ENCODE measurements at places on chromosomes 3 and 15.

GRCh38 chr15:90885432-90886290 is 1.4 kb downstream of the FES start:
- ATAC-seq: peak; percentile 82

DNA sequence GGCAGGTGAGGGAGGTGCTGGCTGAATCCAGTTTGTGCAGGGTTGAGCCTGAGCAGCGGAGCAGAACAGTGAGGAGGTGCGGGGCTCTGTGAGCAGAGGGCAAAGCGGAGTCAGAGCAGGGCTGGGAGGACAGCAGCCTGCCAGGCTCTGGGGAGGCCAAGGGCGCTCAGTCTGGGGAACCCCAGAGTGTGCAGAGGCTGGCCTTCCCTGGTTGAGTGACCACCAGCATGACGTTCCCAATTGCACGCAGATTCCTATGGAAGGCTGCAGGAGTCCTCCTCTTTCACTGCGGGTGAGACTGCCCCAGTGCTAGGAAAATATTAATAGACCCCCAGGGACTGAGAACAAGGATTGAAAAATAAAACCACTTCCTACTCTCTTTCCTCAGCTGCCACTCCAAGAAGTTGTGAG is 13.2 kb downstream of the MRAS start:
- no peak for ATAC-seq

GRCh38 chr3:43692085-43692855 is 1.5 kb downstream of the ABHD5 start:
- no peak for ATAC-seq

DNA sequence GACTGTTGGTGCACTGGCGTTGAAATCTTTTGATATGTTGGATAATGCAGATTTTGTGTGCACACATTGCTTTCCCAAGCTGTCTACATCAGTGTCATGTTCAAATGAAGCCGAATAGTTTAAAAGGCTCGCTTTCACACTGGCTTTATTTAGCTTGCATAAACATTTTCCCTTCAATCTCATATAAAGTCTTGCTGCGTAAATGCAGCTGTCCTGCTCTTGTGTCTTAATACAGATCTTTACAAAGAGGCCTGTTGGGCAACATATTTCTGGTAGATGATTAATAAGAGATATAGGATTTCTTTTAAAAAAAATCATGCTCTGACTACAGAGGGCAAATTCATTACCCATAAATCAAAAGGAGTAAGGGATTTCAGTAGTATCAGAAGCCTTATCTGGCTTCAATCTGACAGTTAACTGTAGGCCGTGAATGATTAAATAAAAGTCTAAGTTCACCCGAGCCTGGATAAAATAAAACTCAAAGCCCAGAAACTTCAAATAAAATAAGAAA is 937.2 kb downstream of the FHIT start:
- no peak for ATAC-seq

DNA sequence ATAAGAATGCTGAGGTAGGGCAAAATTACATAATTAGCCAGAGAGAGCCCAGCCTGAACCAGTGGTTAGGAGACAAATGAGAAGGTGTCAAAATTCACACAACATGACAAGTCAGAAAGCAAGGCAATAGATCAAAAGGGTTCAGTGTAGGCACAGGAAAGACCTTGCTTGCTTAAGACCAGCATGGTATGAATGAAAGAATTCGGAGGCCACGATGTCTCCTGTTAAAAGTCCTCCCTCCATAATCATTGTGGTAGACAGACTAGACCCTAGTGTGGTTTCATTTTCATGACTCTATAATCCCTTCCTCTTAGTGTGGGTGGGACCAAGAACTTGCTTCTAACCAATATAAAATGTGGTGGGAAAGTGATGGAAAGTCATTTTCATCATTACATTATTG is 98.7 kb upstream of the ANKRD28 start:
- no peak for ATAC-seq

DNA sequence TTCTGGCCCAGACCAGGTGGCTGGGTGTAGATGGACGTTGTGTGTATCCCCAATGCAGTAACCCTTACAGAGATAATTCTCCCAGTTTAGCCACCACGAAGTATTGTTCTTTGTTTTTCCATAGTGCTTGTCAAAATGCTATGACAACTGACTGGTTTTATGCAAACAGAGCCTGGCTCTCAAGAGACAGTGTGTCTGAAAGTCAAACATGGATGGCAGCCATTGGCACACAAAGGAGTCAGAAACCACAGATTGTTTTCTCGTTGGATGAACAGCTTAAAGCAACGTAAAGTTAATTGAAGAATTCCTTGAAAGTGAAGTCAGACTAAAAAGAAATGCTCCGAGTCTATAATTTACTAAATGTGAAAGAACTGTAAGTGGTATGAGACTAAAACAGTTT is 91.2 kb downstream of the FILIP1L start:
- ATAC-seq: peak; percentile 58

GRCh38 chr3:24069045-24069444 is 124.0 kb downstream of the NR1D2 start:
- ATAC-seq: peak; percentile 70

DNA sequence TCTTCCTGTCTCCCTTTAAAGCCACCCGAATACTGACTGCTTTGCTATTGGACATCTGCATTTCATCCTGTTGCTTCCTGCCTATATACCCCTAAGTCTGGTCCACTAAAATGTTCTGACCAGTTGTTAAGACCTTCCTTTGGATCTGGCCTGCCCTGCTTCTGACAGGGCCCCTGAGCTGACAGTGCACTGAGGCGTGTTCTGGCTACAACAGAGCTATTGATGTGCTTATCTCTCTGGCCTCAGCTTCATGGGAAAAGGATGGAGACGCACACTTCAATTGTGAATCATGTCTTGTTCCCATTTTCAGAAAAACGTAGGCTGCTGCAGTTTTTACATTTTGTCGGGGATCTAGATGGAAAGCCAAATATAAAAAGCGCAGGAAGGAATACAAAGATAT is 7.1 kb upstream of the P3H2 start:
- ATAC-seq: no peak

GRCh38 chr3:88046766-88047165 is 12.0 kb downstream of the CGGBP1 start:
- no peak for ATAC-seq

DNA sequence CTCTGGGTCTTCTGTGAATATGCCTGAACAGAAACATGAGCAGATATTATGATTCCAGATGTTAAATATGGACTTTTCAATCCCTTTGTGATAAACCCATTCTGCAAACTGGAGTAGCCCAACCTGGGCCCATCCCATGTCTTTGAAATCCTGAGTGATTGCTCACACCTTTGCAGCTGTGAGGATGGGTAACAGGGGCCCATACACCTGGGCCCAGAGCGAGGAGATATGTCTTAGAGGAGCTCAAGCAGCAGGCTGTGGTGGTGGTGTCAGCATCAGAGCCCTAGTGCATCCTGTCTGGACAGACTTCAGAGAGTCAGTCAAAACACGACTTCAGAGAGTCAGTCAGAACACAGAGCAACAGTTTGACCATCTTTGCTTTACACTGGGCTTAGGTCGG is 64.9 kb upstream of the LIMD1 start:
- ATAC-seq: no peak

DNA sequence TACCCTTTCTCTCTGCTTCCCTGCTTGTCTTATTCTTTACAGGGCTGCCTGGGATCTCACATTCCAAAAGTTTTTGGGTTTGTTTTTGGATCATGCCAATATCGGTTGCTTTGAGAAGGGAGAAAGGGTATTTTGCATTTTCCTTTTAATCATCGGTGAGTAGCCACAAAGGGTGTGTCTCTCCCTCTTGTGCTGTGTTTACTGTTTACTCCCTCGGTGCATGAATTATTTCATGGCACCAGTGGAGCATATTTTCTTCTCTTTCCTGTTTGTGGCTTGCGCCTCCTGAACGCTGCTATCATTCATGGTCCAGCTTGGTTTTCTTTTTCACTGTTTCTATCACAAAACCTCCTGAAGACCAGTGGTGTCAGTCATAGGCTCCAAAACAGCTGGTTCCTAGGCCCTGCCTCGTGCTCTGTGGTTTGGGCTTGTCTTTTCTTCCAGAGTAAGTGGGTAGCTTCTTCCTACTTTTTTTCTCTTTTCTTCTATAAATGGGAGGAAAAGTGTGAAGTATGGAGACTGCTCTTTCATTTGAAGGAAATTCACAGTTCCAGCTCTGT is 54.9 kb downstream of the IGF1R start:
- ATAC-seq: no peak

GRCh38 chr3:126264952-126265351 is 84.6 kb upstream of the ALDH1L1 start:
- no peak for ATAC-seq

DNA sequence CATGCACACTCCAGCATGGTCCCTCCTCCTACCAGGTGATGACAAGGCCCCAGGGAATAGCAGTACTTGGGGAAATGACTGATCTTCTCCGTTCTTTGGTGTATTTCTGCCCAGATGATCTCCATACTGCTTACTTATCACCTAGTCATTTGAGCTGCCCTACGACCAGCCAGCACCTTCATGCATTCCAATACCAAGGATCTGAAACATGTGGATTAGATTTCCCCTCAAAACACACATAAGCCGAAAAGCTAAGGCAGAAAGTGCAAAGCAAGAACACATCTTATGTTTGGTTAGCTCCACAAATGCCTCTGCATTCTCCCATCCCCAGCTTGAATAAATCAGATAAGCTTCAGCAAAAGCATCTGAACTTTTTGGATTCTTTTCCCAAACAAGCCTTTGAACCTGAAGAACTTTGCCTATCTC is 64.8 kb upstream of the BCL6 start:
- no peak for ATAC-seq

GRCh38 chr3:9615003-9615628 is 34.2 kb upstream of the MTMR14 start:
- no peak for ATAC-seq

GRCh38 chr3:153901152-153901551 is 220.0 kb upstream of the ARHGEF26 start:
- no peak for ATAC-seq

DNA sequence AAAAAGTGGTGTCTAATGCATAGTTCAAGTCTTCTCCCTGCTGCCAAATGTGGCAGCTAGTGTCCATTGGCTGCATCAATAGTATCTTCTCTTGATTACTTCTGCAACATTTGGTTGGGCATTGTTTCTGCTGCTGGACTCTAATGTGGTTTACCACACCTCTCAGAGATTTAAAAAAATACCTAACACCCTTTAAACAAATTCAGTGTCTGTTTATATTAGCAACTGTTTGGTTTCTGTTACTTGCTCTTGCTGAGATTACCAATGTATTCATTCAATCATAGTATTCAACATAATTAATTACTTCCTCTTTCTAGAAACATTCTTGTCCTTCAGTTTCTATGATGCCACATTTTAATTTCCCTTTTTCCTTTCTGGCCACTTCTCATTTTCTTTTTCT is 20.3 kb upstream of the NECTIN3 start:
- ATAC-seq: no peak

- ATAC-seq: no peak
These were observed 2.9 kb upstream of the PLSCR1 start for GRCh38 chr3:146547235-146547835.

GRCh38 chr15:96893159-96893906 is 562.8 kb downstream of the NR2F2 start:
- ATAC-seq: no peak

GRCh38 chr3:41943311-41943843 is 18.5 kb downstream of the ULK4 start:
- no peak for ATAC-seq

- no peak for ATAC-seq
These were observed 451.3 kb downstream of the LPP start for GRCh38 chr3:188605231-188605630.

GRCh38 chr3:25235466-25235865 is 192.6 kb upstream of the RARB start:
- no peak for ATAC-seq

GRCh38 chr15:39426552-39427532 is 154.0 kb upstream of the THBS1 start:
- peak; percentile 77 for ATAC-seq

DNA sequence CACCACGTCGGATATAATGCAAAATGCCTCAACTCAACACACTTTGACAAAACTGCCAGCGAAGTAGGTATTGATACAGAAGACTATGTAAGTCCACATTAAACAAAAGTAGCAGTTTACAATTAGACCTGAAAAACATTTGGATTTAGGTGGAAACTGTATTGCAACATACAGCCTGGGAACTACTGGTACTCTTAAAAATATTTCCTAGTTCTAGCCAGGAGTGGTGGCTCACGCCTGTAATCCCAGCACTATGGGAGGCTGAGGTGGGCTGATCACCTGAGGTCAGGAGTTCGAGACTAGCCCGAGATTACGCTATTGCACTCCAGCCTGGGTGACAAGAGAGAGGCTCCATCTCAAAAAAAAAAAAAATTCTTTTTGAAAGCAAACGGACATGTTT is 246.2 kb downstream of the ZBTB20 start:
- no peak for ATAC-seq

GRCh38 chr3:49412632-49413337 is 562 bp downstream of the TCTA start:
- ATAC-seq: peak; percentile 12

DNA sequence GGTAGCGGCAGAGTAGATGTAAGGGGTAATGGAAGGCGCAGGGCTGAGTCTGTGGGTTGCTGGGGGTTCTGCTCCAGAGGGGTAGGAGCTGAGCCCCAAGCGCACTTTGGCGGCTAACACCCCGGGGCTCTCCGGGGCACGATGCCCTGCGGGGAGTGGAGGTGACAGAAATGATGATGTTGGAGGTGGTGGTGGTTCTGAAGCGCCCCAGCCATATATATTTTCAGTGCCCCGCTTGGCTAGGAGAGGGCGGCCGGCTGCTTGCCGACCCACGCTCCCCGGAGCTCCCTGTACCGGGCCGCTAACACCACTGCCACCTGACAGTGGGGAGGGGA is 9.7 kb downstream of the ZIC4 start:
- no peak for ATAC-seq

GRCh38 chr3:10173926-10174435 is 9.3 kb downstream of the IRAK2 start:
- peak; percentile 87 for ATAC-seq

- no peak for ATAC-seq
These were observed 1025.4 kb downstream of the SQOR start for GRCh38 chr15:46660096-46660842.

DNA sequence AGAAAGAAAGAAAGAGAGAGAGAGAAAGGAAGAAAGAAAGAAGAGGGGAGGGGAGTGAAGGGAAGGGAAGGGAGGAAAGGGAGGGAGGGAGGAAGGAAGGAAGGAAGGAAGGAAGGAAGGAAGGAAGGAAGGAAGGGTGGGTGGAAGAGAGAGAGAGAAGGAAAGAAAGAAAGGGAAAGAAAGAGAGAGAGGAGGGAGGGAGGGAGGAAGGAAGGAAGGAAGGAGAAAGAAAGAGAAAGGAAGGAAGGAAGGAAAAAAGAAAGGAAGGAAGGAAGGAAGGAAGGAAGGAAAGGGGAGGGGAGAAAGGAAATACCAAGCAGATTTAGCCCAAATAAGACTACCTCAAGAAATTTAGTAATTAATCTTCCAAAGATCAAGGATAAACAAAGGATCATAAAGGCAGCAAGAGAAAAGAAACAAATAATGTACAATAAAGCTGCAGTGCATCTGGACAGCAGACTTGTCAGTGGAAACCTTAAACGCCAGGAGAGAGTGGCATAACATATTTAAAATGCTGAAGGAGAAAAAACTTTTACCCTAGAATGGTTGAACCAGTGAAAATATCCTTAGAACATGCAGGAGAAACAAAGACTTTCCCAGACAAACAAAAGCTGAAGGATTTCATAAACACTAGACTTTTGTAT is 427.6 kb downstream of the TBL1XR1 start:
- no peak for ATAC-seq

Data from SK-N-SH treated with all-trans-retinoic acid at 6 μM for 48 hours (cell line).